AG08396 (cell line): ENCODE measurements at places on chromosomes 12 and 14.

DNA sequence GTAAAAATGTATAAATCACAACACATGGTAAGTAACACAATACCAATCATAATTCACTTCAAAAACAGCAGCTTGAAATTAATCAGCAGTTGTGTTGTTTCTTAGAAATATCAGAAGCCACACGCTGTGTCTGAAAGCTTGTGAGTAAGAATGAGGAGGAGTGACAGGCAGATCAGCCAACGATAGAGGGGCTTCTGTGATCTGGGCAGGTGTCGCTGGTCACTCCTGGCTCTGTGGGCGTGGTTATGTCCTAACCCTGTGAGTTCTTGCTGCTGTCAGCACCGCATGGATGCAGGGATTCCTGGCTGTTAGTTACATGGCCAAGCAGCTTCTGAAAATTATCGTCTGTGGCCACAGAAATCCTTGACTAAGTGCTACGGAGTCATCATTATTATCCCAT, 123.4 kb downstream of the SLC25A47 start:
- no peak for DNase-seq

DNA sequence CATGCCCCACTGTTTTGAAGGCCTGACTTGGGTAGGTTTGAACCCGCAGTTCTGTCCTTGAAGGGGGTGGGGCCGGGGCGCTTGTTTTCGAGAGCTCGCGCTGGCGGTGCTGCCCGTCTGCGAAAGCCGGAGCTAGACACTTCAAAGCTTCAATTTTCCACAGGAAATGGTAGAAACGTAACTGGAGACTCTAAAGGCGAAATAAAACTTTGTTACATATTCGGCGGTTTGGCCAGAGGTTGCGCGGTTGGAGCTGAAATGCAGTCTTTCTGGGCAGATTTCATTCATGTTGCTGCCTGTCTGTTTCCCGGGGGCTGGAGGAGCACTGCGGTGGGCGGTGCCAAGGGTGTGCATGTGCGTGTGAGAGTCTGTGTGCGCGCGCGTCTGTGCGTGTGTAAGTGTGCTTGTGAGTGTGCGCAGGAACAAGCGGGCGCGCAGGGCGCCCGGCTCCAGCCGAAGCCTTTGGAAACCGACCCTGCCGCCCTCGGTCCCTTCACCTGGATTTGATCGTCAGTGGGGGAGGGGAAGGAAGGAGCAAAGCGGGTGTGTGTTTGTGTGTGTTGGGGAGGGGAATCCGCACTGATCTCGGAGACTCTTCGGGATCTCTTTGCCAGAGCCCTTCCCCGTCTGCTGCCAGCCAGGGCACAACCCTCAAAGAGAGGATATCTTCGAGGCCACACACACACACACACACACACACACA, 227.7 kb upstream of the CRY1 start:
- peak; percentile 24 for DNase-seq

DNA sequence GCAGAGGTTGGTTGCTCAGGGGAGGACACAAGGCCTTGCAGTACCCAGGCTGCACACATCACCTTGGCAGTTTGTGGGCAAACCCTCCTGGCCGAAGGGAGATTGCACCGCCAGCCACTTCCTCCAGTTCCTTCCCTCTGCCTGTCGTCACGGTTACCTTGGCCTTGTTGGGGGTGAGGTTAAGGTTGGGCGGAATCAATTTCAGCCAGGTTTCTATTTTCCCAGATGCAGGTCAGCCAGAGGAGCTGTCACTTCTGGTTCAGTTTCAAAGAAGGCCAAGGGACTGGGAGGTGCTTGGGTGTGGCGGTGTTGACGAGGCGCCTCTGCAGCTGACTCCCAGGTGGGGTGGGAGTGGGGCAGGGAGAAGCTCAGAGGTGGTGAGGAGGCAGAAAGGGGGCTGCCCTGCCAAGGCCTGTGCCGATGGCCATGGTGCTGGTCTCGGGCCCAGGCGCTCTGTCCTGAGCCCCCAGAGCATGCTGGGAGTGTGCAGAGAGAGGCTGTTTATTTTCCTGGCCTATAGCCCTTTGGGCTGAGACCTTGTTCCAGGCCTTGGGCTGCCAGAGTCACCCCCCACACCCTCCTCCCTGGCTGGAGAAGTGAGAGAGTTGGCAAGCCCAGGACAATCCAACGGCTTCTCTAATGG, 31.4 kb downstream of the JDP2 start:
- no peak for DNase-seq

- DNase-seq, result peak; percentile 92
These were observed at the start of gene ADSS1 for GRCh38 chr14:104723651-104724406. Gene ADSS1, plus strand, starts transcription at chr14:104724229. Its CDS starts 42 bp downstream, at chr14:104724271.
